ENCODE measurements at places on chromosomes 11 and 22.

GRCh38 chr11:3614742-3615171 is 27.0 kb downstream of the ART5 start:
- no peak for DNase-seq

DNA sequence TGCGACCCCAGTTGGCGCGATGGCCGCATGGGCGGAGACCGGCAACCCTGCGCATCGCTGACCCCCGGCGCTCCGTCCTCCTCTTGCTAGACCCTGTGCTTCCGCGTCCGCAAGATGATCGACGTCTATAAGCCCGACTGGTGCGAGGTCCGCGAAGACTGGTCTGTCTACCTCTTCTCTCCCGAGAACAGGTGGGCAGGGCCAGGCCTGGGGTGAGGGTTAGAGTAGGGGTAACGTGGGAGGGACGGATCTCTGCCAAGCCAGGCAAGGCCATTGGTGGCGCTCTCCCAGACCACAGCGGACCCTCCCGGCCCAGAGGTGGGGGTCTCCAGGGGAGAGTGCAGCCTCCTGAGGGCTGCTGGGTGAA is 92.1 kb downstream of the CACNA1I start:
- no peak for DNase-seq

- peak; percentile 80 for DNase-seq
These were observed 10.2 kb downstream of the DGKZ start for GRCh38 chr11:46357483-46357936.

GRCh38 chr11:59009661-59010060 is 70.4 kb downstream of the GLYATL1 start:
- no peak for DNase-seq

GRCh38 chr11:1882265-1883238 is 9.1 kb downstream of the PRR33 start:
- DNase-seq: no peak

DNA sequence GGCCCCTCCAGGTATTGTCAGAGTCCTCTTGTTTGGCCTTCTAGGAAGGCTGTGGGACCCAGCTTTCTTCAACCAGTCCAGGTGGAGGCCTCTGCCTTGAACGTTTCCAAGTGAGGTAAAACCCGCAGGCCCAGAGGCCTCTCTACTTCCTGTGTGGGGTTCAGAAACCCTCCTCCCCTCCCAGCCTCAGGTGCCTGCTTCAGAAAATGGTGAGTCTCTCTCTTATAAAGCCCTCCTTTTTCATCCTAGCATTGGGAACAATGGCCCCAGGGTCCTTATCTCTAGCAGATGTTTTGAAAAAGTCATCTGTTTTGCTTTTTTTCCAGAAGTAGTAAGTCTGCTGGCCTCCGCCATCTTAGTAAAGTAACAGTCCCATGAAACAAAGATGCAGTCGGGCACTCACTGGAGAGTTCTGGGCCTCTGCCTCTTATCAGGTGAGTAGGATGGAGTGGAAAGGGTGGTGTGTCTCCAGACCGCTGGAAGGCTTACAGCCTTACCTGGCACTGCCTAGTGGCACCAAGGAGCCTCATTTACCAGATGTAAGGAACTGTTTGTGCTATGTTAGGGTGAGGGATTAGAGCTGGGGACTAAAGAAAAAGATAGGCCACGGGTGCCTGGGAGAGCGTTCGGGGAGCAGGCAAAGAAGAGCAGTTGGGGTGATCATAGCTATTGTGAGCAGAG is at the start of gene CD3E:
Gene CD3E, plus strand, starts transcription at position 163 of the 681 bp plus-strand sequence. Its CDS starts 223 bp downstream, at position 386.
- no peak for DNase-seq

GRCh38 chr22:50201191-50202129 is 649 bp downstream of the SELENOO start:
- no peak for DNase-seq

GRCh38 chr22:18067548-18068341 is 10.0 kb upstream of the PEX26 start:
- DNase-seq: no peak

GRCh38 chr11:7436657-7437056 is 48.6 kb upstream of the OLFML1 start:
- DNase-seq: no peak

GRCh38 chr11:4006946-4007680 is 87.5 kb upstream of the RRM1 start:
- DNase-seq: no peak

GRCh38 chr22:44261861-44262595 is 50.7 kb downstream of the SHISAL1 start:
- peak; percentile 67 for DNase-seq

DNA sequence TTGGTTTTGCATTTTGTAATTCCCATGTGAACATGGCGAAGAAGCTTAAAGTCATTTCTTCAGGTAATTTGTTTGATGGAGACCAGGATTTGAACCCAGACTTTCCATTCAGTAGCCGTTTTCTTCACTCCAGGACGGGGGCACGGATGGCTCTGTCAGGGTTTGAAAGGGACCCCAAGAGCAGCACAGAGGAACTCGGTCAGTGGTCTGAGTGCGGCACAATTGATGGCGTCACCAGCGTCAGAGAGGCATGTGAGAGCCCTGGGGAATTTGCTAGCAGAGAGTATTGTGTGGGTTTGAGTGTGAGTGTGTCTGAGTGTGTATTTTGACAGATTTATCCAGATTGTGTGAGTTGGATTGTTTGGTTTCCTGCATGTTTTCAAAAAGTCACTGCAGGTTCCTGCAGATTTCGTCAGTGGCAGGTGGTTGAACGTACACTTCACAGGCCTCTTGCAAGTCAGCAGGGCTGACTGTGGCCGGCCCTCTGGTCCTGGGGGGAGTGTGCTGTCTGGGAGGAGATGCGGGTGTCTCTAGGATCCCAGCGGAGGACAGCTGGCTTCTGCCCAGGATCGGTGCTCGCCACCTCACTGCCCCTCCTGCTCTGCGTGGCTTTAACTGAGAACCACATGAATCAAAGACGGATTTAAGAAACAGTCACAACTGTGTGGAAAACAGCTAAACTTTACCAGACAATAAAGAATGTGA is 199.3 kb downstream of the TBC1D22A start:
- DNase-seq: no peak

GRCh38 chr22:46547179-46547882 is 9.9 kb upstream of the CELSR1 start:
- DNase-seq: no peak

DNA sequence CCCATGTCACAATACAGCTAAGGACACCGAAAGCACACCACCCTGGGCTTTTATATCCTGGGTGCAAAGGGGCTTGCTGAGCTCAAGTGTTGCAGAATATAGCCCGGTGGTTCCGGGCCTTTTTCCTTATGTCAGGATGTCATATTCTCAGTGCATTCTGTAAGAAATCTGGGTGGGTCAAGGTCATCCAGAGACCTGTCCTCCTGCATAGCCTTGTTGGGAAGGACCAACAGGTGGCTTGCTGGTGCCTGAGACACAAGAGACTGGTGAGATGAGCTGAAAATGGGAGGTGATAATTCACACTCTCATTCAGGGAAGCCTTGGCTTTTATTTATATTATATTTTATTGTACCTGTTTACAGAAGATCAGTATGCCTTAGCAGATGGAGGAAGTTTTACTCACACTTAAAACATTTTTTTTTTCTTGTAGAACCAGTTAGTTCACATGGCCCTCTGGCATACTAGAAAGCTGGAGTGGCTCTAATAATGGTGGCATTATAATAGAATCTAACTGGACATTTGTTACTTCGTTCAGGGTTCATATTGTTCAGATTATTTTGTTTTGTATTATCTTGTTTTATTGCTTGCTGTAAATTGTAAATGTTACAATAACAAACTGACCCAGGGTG is 14.6 kb upstream of the TMEM123 start:
- DNase-seq: no peak

GRCh38 chr11:102760344-102761035 is 19.9 kb downstream of the MMP10 start:
- no peak for DNase-seq

GRCh38 chr11:17116117-17116516 is 38.6 kb upstream of the RPS13 start:
- DNase-seq: no peak

DNA sequence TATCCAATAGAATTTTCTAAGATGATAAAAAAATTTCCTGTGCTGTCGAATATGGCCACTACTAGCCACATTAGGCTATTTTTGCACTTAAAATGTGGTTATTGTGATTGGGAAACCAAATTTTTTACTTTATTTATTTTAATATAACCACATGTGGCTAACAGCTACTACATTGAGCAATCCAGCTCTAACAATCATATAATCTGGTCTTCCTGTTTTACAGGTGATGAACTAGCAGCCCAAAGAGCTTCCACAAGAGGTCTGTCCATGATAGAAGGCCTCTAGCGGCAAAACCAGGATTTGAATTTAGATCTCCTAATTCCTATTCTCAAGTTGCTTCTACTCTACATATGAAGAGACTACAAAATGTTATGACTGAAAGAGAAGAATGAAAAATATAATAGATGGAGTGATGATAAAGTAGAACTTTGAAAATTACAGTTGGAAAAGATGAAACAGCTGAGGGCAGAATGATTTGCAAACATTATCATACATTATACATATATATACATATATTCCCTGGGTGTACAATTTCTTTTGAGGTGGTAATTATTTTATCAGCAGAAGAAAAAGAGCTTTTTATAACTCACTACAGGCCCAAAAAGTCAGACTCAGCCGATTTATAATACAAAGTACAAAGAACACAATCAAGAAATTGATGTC is 363.5 kb upstream of the PITPNB start:
- DNase-seq: no peak

DNA sequence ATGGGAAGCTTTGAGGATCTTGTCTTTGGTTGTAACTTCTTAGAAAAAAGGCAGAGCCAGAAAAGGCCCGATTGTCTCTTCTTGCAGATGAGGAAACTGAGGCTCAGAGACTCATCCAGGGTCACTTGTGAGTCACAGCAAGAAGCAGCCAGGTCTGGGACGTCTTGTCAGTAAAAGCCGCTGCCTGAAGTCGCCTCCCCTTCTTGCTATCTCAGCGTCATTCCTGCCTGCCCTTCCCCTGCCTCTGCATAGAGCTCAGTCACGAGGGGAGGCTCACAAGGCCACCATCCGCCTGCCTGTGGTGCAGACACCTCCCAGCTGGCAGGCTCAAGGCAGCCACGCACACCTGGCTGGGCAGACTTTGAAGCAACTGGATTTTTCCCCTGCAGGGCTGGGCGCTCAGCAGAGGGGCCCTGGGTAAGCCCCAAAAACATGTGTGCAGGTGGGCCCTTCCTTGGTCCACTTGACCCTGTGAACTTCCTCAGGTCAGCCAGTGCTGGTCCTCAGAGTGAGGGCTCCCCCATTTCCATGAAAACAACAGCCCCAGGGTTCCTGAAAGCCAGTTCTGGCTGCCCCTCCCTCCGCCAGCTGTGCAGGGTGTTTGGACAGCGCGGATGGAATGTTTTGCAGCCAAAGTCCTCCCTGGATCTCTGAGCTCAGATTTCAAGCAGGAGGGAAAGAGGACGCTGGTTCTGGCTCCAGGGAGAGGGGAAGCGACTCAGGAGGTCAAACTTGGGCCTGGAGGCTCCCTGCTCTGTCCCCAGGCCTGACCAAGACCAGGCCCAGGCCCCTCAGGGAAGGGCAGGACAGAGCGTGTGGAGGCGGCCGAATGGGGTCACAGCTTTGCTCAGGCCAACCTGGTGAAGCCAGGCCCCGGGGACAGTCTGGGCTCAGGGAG is 6.0 kb upstream of the RAB3IL1 start:
- DNase-seq: no peak

GRCh38 chr11:82831364-82831763 is 68.9 kb downstream of the PRCP start:
- no peak for DNase-seq

DNA sequence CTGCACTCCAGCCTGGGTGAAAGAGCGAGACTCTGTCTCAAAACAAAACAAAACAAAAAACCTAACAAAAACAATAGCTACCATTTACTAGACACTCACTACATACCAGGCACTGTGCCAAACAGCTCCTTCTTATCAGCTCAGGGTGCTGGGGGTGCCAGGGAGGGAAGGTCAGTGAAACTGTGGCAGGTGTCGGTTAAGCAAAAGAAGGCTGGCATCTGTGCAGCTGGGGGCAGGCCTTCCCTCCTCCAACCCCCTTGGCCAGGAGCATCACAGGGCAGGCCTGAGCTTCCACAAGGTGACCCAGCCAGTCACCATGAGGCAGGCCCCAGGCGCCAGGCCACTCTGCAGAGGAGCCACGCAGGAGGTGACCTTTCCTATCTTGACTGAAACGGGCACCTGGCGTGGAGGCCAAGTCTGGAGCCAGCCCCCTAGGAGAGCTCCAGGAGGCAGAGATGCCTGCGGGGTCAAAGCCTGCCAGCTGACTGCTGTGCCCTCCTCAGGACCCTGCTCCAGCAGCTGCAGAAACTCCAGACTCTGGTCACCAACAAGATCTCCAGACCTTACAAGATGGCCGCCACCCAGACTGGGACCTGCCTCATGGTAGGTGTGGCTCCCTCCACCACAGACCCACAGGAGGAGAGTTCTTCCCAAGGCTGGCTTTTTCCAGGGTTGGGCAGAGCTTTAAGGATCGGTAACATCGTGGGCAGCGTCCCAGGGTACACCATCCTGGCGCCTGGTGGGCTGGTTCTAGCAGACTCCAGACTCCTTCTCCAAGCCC is 31.3 kb upstream of the DGKZ start:
- DNase-seq: peak; percentile 7

- DNase-seq: no peak
These were observed 617.7 kb downstream of the OPCML start for GRCh38 chr11:132914600-132914999.

GRCh38 chr11:123181075-123181474 is 14.0 kb downstream of the CLMP start:
- DNase-seq: no peak

DNA sequence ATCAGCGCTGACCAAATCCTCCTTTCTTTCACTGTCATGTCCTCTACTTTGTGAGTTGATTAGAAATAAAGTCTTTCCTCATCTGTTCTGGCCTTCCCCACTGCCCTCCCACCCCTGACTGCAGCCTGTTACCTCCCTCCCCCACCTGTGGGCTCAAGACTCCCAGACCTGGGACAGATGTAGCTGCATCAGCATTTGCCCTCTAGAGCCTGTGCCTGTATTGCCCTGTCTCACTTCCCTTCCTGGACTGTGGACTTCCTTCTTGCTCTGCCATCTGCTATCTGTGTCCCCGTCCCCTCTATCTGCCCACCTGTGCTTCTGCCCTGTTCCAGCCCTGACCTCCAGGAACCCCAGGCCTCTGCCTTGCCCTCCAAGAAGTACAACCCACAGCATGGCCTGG is 122.5 kb downstream of the GALNT18 start:
- no peak for DNase-seq

GRCh38 chr22:49807780-49808708 is 19.6 kb downstream of the BRD1 start:
- no peak for DNase-seq

DNA sequence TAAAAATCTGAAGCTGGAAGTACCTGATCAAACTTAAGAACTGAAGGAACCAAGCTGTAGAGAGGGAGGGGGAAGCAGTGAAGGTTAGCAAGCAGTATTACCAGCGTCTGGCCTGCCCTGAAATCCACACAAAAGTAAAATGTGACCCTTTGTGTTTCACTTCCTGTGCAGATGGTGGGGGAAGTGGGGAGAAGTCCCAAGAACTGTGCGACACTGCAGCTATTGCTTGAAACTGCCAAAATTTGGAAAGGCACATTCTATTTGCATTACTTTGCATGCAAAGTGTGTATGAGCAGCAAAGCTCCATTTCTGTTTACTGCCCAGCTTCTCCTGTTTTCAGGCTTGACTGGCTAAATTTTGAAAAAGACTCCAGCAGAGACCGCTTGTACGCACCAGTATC is 72.1 kb upstream of the BMAL1 start:
- DNase-seq: no peak

GRCh38 chr22:17780741-17781318 is 6.6 kb upstream of the BID start:
- DNase-seq: no peak

Data from NCI-H2171 (cell line).